ENCODE measurements at places on chromosomes 5 and 9.

DNA sequence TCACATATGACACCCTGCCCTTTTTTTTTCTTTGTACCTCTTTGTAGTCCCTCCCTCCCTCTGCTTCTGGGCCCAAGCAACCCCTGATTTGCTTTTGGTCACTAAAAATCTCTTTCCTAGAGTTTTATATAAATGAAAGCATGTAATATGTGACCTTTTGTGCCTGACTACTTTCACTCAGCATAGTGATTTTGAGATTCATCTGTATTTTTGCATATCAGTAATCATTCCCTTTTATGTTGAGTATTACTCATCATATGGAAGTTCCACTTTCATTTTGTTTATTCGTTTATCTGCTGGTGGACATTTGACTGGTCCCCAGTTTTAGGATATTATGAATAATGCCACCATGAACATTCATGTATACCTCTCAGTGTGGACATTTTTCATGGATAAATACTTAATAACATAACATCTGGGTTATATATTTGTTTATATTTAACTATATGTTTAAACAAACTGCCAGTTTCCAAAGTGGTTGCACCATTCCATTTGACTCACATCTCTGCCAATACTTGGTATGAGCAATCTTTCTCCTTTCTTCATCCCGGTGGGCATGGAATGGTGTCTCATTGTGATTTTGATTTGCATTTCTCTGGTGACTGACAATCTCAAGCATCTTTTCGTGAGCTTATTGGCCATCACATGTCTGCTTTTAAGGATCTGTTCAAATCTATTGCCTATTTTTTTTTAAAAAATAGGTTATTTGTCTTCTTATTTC, 115.7 kb upstream of the S1PR3 start:
- DNase-seq = no peak

GRCh38 chr9:80158554-80159170, 586.9 kb downstream of the TLE4 start:
- DNase-seq = no peak

GRCh38 chr5:125603321-125603720, 819.9 kb upstream of the GRAMD2B start:
- no peak for DNase-seq

- no peak for DNase-seq
These were observed 156.6 kb downstream of the TMEM38B start for GRCh38 chr9:105850852-105851500.

DNA sequence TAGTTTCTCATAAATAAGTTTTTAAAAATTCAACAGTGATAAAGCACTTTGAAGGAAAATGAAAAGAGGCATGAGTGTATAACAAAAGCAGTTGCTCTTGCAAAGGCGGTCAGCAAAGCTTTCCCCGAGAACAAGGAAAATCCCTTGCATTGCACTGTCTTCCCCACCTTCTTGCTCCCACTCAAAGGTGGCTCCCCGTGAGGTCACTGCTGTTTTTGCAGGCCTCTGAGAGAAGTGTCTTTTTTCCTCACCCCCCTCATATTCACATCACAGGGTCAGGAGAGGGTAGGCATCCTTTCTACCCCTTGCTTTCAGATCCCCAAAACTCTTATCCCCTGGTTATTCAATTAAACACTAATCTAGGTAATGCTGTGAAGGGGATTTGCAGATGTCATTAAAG, 15.2 kb upstream of the SLC36A1 start:
- DNase-seq = no peak

Data from AG20443 (cell line).